ENCODE measurements at places on chromosomes 2 and 18.

DNA sequence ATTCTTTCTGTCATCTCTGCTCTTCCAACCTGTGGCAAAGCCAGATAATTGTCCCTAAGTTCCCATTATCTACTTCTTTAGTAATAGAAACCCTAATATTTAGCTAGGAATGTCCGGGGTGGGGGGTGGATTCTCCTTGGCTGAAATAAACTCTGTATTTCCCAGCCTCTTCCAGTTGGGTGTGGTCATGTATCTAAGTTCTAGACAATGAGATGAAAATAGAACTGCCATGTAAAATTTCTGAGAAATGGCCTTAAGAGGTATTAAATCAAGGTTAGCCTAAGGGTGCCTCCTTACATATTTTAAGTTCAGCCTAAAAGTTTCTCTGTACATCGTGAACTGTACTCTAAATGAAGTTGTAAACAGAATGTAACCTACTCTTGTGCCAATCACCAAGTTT is 39.5 kb downstream of the MAIP1 start:
- DNase-seq = no peak

DNA sequence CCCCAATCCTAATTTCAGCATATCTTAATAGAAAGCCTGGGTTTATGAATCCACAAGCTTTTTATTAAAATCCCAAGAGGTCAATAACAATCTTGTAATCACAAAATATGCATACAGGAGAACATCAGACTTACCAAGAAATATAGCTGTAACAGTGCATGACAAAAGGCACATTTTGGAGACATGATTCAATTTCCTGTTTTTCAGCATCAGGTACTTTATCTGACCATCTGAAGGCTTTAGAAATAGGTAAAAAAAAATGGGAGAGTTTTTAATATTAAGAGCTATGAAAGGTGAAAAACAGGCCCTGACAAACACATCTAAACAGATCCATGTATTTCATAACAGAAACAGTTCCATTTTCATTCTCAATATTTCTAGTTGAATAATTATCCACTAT is 89.9 kb upstream of the EFEMP1 start:
- no peak for DNase-seq

DNA sequence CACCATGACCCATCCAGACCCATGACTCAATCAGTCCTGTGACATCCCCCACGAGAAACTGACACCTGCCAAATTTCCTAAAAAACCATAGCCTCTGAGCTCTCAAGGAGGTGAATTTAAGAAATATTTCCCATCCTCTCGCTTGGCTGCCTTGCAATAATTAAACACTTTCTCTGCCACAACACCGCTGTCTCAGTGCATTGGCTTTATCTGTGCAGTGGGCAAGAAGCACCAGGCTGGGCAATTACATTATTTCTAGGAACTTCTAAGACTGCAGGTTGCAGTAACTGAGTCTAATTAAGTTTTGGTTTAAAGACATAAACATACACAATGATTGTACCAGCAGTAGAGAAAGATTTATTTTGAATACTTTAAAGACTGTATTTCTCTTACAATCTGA is 22.0 kb upstream of the RTTN start:
- no peak for DNase-seq

- DNase-seq = no peak
Observed at GRCh38 chr2:12642859-12643258, 73.9 kb upstream of the TRIB2 start.

GRCh38 chr2:190887089-190887488 is 6.5 kb downstream of the GLS start:
- DNase-seq = no peak

DNA sequence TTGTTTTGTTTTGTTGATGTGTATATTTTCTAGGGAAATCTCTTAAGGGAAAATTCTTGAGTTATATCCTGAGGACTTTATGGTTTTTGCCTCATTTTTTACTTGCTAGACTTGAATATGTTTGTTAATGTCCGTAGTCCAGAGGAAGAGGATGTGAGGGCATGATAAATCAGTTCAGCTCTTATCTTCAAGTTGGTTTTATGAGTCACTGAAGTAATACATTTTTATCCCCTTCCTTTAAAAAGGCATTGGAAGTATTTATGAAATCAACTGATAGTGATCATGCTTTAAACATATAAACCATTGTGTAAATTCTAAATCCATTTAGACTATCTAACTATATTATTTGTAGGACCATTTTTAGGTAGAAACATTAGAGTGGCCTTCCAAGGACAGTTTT is 43.9 kb upstream of the CYBRD1 start:
- no peak for DNase-seq

DNA sequence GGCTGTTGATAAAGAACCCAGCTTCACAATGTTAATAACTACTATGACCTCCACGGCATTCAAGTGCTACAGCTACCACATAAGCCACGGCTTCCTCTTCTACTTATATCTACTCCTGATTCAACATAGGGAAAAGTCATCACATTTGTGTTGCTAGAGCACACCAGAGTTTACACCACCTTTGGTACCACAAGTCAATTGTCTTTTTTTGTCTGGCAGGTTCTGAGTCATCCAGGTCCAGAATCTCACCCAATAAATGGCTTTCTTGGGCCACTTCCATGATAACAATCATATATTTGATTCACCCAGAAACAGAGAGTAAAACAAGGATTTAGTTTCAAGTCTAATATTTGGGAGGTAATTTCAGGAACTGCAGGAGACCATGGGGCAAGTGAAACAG is 480.2 kb downstream of the TMX3 start:
- no peak for DNase-seq

GRCh38 chr2:110737783-110738182 is 5.4 kb downstream of the ACOXL start:
- DNase-seq = no peak

DNA sequence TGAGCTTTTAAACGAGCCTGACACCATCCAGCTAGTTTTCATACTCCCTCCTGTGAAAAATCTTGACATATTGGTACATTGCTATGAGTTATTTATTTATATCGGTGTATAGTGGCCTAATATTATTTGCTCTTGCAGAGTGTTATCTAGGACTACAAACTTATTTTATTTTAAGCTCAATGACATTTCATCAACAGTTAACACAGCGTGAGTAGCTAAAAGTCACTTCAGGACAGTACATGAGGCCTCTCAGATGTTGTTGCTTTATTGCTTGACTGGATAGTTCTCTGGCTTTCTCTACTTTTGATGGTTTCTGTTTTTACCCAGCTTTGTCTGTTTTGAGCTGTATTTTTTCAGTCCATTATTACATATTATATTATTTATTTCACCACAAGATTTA is 172.9 kb upstream of the KLF7 start:
- DNase-seq = no peak

GRCh38 chr18:49743117-49743567 is 70.2 kb downstream of the ACAA2 start:
- no peak for DNase-seq

DNA sequence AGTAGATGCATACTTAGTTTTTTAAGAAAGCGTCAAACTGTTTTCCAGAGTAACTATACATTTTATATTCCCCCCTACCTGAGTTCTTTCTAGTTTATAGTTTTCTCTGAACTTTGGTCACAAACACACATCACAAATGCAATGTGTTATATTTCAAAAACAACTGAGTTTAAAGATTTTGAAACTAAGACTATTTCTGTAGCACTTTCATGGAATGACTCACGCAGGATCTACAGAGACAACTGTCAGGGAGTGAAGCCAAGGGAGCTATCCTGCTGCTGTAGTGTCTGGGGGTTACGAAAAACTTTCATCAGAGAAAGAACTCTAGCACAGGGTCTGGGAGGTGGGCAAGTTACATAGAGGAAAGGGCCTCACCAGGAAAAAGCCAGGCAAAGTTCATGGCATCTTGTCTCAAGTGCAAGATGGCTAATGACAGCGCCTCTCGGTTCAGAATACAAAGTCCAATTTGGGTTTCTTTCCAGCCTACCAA is 66.8 kb downstream of the UXS1 start:
- no peak for DNase-seq

GRCh38 chr2:236638707-236639106 is 69.1 kb downstream of the ACKR3 start:
- no peak for DNase-seq

DNA sequence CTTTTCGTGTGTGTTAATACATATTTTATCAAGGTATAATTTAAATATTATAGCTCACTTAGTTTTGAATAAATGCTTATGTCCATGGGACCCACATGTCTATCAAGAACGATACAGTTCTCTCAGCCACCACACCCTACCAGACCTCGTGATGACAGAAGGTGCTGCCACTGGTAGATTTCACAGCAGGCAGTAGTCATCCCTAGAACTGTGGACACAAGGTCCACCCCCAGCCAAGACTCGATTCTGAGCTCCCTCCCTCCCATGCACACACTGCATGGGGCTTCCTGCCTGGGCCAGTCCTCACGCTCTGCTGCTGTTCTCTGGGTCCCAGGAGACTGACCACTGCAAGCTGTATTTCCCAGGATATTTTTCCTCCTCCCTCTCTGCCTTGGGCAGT is 26.5 kb upstream of the CREB1 start:
- no peak for DNase-seq

- no peak for DNase-seq
Observed at GRCh38 chr2:85777441-85777861, 23.7 kb downstream of the ATOH8 start.

DNA sequence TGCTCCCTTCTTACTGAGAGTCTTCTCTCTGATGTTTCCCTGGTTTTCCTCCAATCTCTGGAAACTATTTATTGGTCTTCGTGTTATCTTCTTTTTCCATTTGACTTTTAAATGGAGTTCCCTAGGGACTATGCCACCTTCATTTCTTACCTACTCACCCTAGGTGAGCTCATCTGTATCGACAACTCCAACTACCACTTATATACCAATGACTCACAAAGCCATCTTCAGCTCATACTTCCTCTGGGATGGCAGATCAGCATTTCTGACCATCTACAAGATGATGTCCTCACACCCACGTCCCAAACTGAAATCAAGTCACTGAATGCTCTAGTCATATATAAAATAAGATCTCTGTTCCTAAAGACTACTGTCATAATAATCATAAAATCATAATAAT is 40.6 kb downstream of the CFAP210 start:
- DNase-seq = no peak

DNA sequence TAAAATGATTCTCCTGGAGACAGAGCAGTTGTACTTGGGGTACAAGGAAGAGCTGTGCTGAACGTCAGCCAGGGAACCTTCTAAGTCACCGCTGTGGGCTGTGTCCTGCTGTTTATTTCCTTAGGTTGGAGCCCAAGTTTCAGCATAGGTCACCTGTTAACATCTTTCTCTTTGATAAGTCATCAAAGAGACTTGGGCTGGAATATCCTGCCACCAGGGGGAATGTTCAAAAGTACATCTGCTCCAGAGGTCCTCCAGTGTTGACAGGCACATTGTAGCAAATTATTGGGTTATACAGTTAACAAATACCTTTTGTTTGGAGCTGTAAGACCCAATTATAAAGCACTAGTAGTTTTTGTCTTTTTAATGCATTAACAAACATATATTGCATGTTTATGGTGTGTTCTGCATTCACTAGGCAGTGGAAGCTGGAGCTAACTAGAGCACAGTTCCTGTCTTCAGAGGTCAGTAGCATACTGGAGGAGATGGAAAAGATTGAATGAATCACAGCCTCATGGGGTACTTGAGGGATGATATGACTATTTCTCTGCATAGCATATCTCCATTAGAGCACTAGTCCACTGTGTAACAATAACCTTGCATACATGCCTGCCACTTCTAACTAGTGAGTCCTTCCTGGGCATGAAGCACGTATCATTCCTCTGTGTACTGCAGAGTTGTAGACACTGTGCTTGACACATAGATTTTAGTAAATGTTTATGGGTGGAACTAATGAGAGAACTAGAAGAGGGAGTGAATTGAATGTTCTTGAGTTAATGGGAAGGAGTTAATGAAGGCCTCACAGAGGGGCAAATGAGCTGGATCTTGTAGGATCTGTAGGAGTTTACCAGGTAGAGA is 182.1 kb downstream of the AGAP1 start:
- DNase-seq = no peak

DNA sequence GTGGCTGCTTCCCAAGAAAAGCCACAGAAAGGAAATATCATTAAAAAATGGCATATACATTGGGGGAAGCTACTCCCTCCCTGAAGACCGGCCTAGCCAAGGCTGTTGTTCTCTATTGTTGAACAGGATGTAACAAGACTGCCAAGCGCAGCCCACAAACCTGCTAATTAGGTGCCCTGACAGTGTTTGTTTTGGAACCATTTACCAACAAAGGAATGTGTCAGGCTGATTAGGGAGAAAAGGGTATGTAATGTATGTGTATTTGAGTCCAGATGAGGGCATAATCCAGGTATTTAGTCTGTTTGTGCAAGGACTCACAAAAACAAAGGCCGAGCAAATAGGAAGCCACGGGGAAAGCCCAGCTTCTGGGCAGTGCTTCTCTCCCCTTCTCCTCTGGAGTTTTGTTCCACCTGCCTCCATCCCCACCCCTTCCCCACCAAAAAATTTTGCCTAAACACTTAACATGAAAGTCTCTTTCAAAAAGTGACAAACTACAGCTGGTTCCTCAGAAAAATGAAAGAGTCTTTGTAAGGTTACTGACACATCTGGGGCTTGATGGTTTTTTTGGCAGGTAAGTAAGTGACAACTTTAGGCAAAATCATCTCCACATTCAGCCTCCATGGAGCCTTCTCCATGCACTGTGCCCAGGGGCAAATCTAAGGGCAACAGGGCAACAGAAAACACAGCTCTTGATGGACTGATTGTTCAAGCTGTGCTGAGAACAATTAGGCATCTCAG is 78.3 kb upstream of the FZD5 start:
- DNase-seq = no peak

DNA sequence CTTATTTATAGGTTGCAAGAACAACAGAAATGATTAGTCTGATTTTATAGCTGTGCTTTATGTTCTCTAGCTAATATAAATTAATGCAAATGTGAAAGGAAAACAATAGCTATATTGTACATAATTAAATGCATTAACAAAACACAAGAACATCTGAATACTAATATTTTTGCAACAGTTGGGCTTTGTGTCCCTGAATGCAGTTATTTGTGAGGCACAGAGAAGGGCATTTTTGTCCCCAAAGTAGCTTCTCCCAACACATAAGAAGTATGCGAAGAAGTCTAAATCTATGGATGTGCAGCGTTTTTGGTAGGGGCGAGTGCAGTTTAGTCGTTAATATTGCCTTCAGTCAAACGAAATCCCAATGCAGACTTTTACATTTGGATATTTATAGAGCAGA is 110.0 kb downstream of the MBP start:
- no peak for DNase-seq

DNA sequence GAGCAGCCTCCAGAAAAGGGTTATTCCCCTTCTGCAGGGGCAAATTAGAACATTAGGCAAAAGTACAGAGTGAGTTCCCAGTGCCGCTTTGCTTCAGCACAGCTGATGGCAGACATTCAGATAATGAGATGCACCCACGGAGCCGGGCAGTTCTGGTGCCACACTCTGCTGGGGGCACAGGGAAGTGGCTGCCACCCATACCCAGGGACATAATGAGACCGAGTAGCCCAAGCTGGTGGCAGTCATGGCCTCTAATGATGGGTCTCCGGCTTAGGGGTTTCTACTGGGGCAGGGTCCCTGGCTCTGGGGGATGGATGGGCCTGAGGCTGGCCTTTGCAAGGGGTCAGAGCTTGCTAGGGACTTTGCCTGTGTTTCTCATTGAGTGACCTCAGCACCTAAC is 26.2 kb downstream of the GLI2 start:
- no peak for DNase-seq

- DNase-seq = peak; percentile 37
Observed at GRCh38 chr2:102187496-102188150, 800 bp downstream of the IL1RL2 start.

Measured in head of caudate nucleus (tissue), 42 donors.